ENCODE measurements at places on chromosomes 6 and 20.

GRCh38 chr20:62784497-62784896, 11.8 kb upstream of the MRGBP start:
- no peak for DNase-seq

DNA sequence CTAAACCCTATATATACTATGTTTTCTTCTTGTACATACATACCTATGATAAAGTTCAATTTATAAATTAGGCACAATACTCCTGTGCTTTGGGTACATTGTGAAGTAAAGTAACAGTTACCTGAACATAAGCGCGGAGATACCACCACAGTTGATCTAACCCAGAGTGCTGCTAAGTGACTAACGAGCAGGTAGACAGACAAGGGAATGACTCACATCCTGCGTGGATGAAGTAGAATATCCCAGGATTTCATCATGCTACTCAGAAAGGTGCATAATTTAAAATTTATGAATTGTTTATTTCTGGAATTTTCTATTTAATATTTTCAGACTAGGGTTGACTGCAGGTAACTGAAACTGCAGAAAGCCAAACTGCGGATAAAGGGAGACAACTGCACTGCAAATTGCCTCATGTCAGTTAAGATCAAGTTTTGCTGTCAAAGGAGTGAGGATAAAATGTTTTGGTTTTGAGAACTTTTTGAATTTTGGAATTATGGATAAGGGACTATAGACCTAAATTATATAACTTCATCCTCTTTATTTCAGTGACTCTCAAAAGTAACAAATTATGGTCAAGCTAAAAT, 14.4 kb downstream of the MKKS start:
- DNase-seq, result no peak

DNA sequence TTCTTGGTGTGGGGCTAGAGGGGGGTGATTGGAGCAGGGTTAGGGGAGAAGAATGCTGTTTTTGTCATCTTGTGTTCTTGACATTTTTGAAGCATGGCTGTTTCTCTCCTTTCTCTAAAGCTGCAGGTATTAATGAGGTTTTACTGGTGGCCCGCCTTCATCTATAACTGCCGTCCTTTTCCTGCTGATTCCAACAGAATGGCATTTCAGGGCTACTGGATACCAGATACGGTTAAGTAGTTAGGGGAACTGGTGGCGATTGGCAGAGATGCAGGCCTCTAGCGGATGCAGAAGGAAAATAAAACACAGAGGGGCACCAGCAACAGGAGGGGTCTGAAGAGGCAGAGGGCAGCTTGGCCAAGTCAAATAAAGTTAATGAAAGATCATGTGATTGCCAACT, 89.7 kb upstream of the EEF1E1 start:
- DNase-seq, result no peak

DNA sequence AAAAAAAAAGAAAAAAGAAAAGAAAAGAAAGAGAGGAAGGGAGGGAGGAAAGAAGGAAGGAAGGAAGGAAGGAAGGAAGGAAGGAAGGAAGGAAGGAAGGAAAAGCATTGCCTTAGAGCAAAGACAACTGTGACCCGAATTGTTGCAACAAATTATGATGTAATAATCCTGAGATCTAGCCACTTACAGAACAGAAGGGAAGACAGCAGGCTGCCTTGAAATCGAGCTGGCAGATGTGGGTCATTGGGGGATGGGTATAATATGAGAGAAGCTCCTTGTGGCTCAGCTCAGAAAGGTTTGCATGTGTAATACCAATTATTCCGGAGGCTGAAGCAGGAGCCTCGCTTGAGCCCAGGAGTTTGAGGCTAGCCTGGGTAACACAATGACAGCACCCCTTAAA, 208.1 kb upstream of the PROKR2 start:
- no peak for DNase-seq

DNA sequence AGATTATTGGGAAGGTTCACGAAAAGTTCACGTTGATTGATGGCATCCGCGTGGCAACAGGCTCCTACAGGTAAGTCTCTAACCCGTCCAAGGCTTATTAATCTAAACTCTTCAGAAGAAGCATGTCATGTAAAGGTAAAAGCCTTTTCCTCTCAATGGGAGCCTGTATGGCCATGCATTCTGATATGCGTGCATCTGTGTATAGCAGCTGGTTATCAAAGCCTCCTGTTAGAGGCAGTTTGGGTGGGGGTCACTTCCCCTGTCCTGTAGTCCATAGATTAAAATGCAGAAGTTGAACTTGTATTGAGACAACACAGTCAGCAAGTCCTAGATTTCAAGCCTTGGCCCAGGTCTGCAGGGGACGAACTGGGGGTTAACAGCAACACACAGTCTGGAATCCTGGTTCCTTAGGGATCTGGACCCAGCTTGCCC, 14.2 kb upstream of the DHX35 start:
- DNase-seq, result no peak

GRCh38 chr6:134619077-134619476, 301.2 kb upstream of the SGK1 start:
- no peak for DNase-seq

- peak; percentile 59 for DNase-seq
Measured at GRCh38 chr20:10553326-10553984, 118.3 kb downstream of the SLX4IP start.

DNA sequence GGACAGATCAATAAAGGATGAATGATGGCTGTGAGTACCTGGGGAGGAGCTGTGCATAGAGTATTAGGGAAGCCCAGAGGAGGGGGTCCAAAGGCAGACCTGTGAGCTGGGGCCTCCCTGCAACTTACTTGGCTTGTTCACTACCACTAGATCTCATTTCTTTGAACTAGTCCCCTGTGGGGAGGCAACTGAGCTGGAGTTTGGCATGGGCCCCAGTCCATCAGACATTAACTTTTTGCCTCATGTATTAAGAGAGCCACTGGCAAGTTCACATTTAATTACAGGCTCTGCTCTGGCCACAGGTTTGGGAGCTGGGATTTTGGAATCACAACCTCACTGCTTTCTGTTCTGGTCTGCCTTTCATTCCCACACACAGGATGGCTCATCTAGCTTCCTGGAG, 254.1 kb downstream of the PRL start:
- no peak for DNase-seq

GRCh38 chr6:163943607-163944385, 529.3 kb downstream of the QKI start:
- DNase-seq, result no peak

- no peak for DNase-seq
Measured at GRCh38 chr6:25447570-25447929, 168.4 kb downstream of the CARMIL1 start.

DNA sequence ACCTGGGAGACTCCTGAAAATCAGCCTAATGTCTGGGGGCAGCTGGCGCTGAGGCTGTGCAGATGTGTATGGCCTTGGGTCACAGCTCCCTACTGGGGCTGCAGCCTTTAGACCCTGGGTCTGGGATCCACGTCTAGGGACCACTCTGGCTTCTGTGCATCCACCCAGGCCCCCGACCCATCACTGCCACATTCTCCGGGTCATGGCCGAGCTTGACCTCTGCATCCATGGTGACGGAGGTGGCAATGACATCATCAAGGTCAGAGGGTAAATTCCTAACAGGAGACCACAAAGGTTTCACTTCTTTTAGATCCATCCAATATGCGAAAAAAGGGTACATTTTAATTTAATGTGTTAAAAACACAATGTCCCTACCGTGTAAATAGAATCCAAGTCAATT, 14.5 kb upstream of the PCMTD2 start:
- DNase-seq, result no peak
